ENCODE measurements at places on chromosomes 5 and 9.

GRCh38 chr5:173041881-173042762 is 14.0 kb upstream of the CREBRF start:
- no peak for DNase-seq

- DNase-seq, result no peak
Observed at GRCh38 chr9:69905286-69905685, 84.7 kb downstream of the CFAP95 start.

DNA sequence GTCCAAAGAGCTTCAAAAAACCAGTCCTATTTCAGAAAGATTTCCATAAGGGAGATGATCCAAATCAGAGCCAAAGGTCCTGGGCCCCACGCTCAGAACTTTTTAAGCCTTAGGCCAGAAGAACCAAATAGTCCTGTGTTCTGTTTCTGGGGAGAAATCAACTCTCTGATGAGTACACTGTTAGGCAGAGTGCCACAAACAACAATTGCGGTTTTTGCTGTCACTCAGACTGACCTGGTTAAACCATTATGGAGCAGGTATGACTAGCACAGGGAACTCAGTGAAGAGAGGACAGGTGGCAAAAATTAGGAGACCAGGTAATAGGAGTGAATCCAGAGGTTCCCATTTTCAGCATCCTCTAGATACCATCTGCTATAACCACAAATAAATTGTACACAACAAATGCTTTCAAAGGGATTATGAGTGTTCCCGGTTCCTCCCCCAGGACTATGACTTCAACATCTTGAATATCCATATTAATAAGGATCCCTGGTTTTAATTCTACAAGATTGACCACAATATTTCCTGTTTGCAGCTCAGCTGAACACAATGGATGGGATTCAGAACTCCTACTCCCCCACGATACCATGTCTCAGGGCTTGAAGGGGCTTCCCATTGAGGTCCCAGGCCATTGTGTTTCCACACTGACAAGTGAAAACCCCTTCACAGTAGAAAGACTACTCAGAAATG is 52.1 kb upstream of the FREM1 start:
- DNase-seq, result no peak

GRCh38 chr9:10700291-10700690 is 87.5 kb upstream of the PTPRD start:
- DNase-seq, result no peak

DNA sequence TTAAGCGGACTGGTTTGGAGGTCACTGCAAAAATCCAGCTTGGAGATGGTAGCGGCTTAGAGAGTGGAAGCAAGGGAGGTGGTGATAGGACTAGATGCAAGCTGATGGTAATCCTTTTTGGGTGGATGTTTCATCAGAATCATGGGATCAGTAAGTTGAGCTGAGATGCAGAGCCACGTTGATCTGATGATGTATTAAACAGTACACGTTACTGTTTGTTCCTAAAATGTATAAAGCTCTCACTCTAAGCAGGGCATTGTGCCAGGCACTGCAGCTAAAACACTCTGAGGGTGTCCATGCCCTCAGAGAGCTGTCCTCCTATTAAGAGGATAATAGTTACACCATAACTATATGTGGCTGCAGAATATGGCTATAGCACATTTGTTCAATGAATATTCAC is 93.1 kb downstream of the JAKMIP2 start:
- DNase-seq, result no peak

- DNase-seq, result peak; percentile 53
Observed at GRCh38 chr5:98911280-98912040, 17.3 kb downstream of the CHD1 start.

DNA sequence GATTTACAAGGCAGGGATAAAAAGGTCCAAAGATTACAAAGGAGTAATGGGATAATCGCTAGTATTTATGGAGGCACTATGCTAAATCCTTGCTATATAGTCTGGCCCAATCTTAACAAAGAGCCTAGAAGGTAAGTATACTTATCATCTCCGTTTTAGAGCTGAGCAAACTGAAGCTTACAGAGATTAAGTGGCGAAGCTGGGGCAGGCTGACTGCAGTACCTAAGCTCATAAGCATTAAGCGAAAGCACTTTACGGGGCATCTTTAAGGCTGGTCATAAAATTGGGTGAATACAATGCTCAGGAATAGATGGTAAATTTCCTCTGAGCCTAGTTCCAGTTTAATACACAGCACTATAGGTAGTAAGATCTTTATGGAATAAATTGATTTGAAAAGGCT is 30.0 kb upstream of the ZNF366 start:
- no peak for DNase-seq

DNA sequence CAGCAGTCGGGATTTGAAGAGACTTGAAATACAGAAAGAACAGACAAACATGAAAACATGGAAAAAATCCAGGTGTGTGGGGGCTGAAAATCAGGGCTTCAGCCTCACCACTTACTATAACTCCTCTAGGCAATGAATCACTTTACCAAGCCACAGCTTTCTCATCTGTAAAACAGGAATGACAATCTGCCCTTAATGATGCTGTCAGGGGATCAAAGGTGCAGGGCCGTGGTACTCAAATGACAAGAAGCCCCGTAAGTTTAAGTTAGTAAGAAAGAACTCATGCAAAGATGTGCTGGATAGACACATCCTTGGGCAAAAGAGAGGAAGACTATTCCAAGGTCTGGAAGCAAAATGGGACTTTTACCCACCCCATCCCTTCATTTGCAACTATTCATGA is 34.7 kb downstream of the FBXW2 start:
- no peak for DNase-seq

- peak; percentile 97 for DNase-seq
Observed at GRCh38 chr5:37552770-37553719, 173.9 kb downstream of the WDR70 start.

DNA sequence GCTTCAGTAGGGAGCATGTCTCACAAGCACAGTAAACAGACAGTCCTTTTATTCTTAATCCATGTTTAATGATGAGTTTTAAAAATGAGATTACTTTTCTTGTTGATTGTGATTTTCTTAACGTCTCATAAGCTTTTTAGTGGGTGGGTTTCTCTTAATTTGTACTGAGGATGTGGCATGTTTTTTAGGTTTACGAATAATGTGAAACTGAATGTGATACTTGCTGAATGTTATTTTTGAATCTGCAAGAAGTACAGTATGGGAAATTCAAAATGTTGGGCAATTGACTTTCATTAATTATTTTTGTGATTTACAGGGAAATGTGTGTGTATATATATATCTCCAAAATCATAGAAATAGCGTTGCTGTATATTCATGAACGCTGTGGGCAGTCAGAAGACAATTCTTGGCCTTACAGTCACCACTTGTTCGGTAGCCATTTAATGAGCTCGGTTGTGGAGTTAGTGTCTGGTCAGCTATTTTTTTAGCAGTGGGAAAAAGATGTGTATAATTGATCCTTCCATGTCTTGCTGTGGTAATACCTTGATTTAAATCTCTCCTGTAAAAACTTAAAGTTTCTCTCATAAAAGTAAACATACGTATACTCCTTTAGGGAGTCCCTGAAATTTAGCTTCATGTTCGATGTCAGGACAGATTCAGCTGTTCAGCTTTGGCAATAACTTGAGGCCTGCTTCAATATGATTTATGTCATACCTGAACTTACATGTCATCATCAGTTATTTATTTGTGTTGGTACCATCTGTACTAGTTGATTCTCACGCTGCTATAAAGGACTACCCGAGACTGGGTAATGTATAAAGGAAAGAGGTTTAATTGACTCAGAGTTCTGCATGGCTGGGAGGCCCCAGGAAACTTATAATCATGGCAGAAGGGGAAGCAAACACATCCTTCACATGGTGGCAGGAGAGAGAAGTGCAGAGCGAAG is 15.0 kb downstream of the ICE1 start:
- DNase-seq, result no peak

- peak; percentile 51 for DNase-seq
Observed at GRCh38 chr5:176573564-176574296, 24.6 kb downstream of the CDHR2 start.

DNA sequence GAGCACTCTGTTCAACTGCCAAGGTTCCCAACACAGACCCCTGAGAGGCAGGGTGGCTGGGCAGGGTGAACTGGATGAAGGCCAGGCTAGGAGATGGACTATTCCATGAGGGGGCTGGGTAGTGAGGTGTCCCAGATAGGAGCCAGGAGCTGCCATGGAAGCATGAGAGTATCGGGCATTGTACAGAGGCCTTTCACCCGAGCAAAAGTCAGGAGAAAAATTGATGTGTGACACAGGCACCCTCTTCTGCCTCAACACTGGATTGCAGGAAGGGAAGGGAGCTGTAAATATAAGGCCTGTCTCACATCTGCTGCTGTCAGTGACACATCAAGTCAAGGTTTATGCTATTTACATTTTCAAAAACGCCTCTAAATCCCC is 74.6 kb downstream of the UBAP1 start:
- DNase-seq, result peak; percentile 69

DNA sequence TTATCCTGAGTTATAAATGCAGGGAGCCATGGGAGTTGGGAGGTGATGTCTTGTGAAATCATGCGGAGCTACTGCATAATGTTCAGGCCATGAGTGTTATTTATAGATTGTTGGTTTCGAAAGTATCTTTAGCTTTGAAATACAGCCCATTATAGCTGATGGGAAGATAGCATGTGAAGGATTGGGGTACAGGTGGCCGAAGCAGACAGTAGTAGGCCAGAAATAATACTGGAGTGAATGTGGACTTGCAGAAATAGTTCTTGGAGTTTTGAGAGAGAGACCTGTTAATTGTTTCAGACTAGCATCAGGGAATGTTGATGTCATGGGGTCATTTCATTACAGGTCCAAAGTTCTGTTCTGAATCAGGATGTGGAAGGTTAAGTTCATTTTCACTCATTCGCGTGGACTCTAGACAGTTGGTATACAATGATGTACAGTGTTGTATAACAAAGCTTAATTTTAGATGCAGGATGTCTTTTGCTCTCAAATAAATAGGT is 3.8 kb downstream of the ATP6V1G1 start:
- peak; percentile 31 for DNase-seq
